ENCODE measurements at places on chromosomes 1 and 21.

DNA sequence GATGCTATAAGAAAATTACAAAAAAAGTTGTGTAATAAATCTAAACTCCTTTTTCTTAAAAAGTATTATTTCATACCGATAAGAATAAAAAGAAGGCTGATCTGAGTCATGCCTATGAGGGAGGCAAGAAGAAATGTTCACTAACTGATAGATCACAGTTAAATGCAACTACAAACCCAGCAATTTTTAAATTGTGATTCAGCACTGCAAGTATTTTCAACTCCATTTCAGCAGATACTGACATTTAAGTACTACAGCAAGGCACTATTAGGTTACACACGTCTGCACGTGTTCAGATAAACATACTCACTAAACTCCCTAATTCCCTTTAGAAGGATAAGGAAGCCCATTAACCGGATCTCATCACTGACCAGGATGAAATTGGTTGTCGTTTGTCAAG is 213.3 kb upstream of the ZRANB2 start:
- DNase-seq, result no peak

DNA sequence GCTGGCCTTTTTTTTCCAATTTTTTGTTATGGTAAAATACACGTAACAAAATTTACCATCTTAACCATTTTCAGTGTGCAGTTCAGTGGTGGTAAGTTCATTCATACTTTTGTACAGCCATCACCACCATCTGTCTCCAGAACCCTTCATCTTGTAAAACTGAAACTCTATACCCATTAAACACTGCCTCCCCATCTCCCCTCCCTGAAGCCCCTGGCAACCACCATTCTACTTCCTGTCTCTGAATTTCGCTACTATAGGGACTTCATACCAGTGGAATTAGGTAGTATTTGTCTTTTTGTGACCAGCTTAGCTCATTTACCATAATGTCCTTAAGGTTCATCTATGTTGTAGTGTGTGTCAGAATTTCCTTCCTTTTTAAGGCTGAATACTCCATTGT is 8.7 kb downstream of the PKNOX1 start:
- DNase-seq, result no peak

- no peak for DNase-seq
Observed at GRCh38 chr1:182113879-182114626, 52.5 kb upstream of the ZNF648 start.

DNA sequence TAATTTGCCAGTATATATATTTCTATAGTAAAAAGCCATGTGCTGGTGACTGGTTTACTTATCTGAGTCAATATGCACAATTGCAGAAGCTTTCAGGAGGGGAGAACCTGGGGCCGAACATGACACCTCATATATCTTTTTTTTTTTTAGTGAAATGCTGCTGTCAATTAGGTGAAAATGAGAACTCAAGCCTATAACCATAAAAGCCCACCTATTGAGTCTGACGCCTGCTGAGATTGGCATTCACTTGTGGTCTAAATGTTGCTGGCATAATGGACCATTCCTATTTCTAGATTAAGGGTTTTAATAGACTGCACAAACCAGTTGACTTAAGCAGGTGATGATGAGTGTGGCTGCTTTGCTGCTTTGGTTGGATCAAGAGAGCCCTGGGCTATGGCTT is 10.8 kb downstream of the NTMT2 start:
- no peak for DNase-seq

DNA sequence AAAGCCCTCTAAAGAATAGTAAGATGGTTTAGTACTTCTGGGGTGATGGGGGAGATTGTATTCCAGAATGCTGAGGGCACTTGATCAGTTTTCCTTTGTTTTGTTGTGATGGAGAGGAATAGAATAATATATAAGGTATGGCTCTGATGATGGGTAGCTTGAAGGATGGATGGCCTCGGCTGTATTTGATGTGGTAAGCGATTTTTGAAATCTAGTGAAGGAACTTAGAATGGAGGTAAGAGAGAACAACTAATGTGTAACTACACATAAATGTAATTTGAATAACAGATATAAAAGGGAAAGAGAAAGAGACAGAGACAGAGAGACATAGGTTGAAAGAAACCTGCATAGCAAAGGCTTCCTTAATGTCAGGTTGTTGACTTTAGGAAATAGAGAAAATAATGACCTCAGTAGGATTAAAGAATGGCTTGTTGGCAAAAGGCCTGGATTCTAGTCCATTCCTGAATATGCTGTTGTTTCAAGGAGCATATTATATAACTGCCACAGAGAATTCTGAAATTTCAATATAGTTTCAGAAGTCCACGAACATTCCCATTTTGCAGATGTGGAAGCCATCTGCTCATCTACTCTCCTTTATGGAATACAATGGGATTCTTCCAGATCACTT is 58.7 kb downstream of the NIBAN1 start:
- DNase-seq, result no peak

- no peak for DNase-seq
Observed at GRCh38 chr1:205942631-205943159, 561 bp downstream of the SLC26A9 start.

DNA sequence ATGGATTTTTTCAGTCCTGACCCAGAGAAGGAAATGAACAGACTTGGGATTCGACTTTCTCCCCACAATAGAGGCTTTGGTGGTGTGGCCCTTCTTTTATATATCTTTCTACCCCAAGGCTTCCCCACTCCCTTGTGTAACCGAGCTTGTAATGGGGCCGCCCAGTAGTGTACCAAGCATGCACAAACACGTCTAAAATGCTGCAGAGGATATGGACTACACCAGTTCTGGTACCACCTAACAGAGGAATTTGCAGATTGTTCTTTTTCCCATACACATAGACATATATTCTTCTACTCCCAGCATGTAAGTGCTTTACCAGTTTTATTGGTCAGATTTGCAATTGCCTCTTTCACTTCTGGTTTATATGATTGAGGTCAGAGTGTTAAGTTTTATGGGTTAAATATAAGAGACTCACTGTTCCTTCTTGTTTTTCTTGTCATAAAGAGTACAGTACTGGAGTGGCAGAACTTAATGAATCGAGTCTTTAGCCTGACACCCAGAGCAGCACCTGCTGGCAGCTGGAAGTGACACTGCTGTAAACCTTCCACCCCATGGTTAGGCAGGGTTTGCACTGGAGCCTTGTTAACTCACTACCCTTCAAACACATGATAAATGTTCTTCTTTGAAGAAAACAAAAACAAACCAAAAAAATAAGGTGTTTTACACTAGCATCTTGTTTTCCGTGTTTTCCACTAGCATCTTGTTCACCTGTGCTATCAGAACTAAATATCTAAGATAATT is 198.6 kb downstream of the PTPRC start:
- DNase-seq, result no peak

- no peak for DNase-seq
Observed at GRCh38 chr1:211741116-211741515, 65.7 kb upstream of the NEK2 start.
